ENCODE measurements at places on chromosomes 2 and 18.

DNA sequence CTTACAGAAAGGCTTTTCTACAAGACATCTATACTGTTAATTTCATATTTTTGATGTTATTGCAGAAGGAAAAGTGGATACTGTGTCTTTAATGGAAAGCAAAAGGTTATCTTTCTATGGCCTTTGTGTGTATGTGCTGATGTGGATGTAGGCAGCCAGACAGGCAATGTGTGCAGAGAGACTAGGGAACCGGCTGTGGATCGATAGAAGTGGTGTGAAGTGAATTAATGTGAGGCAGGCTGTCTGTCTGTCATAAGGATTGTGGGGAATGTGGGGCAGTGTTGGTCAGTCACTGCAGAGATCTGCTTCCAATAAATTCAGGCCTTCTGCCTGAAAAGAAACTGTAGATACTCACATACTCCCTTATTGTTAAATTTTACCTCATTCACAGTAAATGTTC, 156.7 kb downstream of the WDR7 start:
- DNase-seq: no peak

GRCh38 chr2:161315380-161315779, 7.2 kb downstream of the PSMD14 start:
- no peak for DNase-seq

GRCh38 chr2:7740114-7740513, 822.9 kb downstream of the RNF144A start:
- no peak for DNase-seq

GRCh38 chr18:7979714-7980113, 412.6 kb downstream of the PTPRM start:
- no peak for DNase-seq

DNA sequence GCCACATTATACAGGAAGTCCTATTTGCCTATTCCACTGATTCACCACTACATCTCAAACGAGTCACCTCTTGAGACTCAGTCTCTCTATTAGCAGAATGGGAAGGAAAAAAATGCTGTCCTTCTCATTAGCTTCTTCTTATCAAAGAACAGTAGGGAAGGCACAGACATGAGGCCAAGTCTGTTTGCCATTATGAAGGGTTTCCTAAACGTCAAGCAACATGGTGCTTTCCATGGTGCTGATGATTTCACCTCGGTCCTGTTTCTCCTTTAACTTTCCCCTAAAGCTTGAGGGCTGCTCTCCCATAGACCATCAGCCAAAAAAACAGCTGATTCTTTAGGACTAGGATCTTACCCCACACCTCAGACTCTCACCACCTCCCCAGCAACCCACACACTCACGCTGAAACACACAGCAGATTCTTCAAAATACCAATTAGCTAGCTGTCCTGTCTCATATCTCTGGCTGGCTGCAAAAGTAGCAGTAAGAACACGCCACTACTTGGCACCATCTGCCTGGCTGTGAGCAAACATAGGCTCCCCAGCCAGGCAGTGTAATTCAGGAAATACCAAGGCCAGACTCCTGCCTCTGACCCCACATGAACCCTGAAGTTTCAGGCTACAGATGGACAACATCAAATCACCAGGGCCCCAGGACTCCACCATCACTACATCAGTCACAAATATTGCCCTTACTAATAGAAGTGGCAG, 30.5 kb downstream of the GALNT14 start:
- no peak for DNase-seq

DNA sequence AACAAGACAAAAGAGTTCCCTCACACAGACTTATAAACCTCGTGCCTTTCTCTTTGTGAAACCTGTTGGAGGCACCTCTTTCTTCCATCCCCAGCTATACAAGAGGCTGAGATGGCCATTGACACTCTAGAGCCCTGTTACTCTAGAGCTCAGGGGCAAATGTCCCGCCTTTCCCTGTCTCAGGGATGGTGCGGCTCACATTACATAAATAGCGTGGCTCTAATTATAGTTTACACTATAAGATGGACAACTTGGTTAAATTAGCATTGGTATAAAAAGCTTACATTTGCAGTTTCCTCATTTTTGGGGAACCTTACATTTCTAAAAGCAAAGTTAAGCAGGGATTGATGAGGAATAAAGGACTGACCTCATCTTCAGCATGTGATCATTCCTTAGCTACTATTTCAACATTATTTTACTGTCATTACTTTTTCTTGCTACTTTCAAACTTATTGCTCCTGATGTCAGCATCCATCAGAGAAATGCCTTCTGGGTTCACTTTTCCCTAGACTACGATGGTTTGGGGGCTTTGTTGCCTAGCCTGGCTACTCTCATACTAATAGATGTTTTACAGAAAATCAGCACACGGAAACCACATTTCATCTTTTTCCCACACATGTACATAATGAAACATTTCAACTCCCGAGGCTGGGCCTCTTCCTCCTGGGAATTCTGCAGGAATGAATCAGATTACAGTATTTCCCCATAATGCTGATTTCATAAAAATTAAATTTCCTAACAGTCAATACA, 40.4 kb downstream of the FTCDNL1 start:
- DNase-seq: no peak

DNA sequence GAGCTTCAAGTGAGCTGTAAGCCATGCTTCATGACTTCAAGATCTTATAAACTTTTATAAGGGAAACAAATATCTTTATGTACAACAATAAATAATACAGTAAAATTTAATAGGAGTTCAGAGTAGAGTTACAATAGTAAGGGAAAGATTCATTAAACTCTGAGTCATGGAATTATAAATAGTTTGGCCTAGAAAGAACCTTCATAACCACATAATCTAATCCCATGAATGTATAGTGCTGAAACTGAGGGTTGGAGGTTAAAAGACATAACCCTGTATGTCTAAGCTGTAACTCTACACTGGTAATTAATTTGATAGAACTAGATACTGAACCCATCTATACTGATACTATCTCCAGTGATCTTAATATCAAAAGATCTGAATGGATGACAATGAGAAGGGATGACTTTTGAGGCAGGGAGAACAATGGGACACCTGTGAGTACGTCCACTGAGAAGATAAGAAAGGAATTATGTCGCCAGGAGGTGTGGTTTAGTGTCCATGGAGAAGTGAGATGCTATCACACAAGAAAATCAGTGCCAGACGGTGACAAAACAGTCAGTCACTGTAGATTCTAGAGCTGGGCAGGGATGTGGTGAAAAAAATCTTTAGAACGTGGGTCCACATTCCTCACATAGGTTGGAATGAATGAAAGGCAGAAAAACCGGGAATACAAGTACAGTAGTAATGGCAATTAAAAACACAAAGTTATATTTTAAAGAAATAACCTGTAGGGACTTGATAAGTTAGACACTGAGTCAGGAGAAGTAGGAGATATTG, 1.1 kb downstream of the IL1F10 start:
- DNase-seq: no peak

- no peak for DNase-seq
These were observed 104.4 kb downstream of the NOL4 start for GRCh38 chr18:34120294-34120693.

GRCh38 chr18:58438161-58438957, 190.5 kb downstream of the ALPK2 start:
- DNase-seq: no peak

DNA sequence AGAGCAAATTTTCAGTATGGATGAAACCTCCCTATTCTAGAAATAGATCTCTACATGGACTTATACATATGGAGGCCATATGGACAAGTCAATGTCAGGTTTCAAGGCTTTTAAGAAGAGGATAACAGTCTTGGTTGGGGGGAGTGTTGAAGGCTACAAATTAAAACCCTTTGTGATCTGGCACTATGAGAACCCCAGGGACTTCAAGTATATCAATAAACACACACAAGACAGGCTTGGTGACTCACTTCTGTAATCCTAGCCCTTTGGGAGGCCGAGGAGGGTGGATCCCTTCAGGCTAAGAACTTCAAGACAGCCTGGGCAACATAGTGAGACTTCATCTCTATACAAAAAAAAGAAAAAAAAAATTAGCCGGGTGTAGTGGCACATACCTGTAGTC, 127.2 kb upstream of the SP5 start:
- peak; percentile 55 for DNase-seq

DNA sequence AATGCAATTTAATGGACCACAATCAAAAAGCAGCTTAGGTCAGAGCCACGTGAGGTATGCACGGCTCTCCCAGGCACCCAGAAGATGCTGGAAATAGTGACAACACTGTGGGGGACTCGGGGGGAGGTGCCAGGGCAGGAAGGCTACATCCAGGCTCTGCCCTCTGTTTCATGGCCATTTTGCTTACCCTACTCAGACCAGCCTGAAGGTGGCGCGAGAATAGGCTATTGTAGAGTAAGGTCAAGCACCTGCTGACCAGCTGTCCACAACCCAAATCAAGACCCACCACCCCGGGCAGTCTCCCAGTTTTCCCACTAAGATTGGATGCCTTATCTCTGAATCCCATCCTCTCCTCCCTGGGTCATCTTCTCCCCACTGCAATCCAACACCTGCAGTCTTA, 115.7 kb downstream of the VIT start:
- DNase-seq: no peak

DNA sequence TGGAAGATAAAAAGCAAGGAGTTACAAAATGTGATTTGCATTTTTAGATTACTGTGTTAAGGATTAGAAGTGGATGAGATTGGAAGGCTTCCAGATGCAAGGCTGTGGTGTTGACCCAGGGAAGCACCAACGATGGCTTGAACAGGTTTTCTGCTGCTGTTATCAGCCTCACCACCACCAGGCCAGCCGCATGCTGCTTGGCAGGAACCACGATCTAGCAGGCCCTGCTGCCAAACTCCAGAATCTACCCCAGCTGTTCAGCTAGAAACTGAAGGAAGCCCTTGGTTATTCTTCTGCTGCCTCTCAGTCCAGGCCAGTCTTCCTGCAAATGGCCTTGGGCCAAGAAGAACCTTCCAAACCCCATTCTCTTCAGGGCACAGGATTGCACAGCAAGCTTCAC, 133.9 kb downstream of the MTCL1 start:
- DNase-seq: peak; percentile 62

DNA sequence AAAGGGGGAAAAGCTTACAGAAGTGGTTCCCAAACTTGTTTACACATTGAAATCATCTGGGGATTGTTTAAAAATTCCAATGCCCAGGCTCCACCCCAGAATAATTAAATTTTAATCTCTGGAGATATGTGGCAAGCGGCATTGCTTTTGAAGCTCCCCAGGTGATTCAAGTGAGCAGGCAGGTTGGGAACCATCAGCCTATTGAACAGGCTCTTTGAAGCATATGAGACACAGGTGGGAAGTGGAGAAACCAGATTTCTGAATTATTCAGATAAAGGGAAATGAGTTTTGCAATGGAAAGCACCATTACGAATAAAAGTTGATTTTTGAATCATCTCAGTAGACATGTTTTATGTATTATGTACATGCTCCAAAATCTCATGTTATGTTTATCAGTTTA, 57.6 kb upstream of the NOSTRIN start:
- no peak for DNase-seq

GRCh38 chr2:181275643-181276070, 181.5 kb upstream of the ITGA4 start:
- DNase-seq: no peak

DNA sequence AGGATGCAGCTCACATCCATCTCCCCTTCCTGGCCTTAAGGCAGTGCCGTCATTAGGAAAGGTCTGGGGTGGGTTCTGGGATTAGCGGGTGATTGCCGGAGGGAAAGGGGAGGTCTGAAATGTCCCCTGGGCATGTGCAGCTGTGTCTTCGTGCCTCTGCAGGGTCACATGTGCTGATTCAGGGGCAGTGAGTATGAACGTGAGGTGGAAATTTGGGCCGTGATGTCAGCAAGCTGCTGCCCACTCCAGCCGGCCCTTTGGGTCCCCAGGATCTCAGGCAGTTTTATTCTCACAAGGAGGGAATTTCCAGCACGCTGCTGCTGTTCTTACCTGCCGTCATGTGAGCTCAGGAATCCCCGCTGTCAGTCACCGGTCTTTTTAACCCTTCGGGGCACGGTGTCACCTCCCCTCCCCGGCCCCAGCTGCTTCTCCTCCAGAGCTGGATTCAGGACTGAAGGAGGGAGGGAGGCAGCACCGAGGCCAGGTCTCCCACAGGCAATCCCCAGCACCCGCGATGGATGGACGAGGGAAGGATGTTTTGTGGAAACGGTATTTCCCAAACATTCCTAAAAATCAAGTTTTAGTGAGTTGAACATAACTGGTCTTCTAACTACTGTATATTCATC, 23.5 kb downstream of the GPR35 start:
- DNase-seq: no peak

DNA sequence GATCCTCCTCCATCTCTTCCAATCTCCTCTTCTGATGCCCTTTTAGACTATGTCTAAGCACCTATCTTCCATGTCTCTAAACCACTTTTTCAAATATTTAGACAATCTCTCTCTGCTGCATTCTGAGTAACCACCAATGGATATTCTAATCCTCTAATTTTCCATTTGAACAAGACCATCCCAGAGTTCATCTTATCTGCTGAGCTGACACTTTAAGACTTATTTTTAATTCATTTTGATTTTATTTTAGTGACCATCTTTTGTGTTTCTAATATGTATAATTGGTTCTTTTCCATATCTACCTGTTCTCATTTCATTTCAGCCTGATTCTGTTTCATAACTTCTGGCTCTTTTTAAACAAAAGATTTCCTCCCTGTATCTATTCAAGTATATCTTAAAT, 369.9 kb downstream of the CLIP4 start:
- DNase-seq: no peak

- no peak for DNase-seq
These were observed 6.4 kb upstream of the RBM44 start for GRCh38 chr2:237791977-237792727.

DNA sequence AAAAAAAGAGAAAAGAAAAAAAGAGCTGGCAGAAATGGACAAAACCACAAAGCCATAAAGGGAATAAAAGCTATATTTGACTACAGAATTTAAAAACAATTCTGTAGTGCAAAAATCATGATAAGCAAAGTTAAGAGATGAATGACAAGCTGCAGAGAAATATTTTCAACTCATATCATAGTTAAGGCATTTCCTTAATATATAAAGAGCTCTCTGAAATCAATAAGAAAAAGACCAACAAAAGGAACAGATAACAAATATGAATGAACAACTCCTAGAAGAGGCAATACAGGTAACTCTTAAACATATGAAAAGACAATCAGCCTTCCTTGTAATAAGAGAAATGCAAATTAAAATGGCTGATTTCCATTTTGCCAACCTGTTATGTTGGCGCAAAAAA, 26.2 kb downstream of the OTOF start:
- DNase-seq: no peak

DNA sequence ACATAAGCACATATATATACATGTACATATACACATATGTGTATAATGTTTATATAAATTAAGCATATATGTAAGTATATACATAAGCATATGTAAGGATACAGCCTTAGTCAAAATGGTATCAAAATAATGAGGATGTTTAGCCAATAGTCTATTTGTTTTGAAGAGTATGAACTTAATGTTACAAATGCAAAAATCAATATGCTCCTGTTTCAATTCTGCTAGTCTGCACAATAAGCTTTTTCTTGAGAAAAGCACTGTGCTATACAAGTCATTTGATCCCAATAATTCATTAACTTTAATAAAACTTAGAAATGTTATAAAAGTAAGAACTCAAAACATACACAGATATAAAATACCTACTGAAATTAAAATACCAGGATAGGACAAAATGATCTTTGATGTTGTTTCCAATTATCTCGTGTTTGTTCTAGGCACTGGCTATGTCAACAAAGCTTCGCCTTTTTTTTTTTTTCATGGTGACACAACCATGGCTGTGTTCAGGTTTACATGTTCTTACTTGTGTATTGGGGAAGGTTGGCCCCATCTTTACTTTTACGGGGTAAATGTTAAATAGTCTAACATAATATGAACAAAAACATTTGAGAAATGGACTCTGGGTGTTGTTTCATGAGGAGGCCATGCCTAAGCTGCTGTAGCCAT, 271.1 kb upstream of the CDH19 start:
- no peak for DNase-seq

Measured in MG63 (cell line).